ENCODE measurements at places on chromosomes 3 and 15.

DNA sequence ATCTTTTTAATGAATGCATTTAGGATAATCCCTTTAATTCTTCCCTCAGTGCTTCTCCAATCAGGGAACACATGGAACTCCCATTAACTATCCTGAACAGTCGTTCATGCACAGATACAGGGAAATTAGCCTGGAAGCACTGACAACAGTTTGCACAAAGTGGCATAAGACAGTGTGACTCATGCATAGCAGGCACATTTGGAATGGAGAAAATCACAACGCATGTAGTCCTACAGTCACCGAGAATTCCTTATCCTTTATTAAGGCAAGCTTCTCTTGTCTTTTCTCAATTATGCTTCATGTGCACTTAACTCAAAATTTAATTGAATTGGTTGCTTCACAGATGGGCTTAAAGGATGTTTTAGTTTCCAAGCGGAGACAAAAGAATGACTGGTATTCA lies 155.0 kb upstream of the CRBN start:
- no peak for DNase-seq

- DNase-seq = no peak
These were observed 42.1 kb upstream of the RAF1 start for GRCh38 chr3:12705981-12706380.

GRCh38 chr3:126946405-126946804 lies 36.5 kb upstream of the PLXNA1 start:
- DNase-seq = no peak

DNA sequence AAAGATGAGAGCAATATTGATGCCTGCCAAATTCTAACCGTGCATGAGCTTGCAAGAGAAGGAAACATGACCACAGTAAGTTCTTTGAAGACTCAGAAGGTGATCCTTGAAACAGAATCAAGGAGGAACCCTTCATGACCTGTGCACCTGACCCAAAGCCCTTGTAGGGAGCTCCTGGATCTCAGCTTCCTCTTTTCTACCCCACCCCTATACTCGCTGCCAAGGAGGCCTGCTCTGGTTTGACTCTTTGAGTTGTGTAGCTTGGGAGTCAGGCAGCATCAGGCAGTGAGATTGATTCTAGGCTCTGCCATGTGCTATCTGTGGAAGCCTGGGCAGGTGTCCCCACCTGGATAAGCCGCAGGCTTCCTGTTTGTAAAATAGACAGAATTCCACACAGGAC lies 10.6 kb downstream of the TTC21A start:
- no peak for DNase-seq

DNA sequence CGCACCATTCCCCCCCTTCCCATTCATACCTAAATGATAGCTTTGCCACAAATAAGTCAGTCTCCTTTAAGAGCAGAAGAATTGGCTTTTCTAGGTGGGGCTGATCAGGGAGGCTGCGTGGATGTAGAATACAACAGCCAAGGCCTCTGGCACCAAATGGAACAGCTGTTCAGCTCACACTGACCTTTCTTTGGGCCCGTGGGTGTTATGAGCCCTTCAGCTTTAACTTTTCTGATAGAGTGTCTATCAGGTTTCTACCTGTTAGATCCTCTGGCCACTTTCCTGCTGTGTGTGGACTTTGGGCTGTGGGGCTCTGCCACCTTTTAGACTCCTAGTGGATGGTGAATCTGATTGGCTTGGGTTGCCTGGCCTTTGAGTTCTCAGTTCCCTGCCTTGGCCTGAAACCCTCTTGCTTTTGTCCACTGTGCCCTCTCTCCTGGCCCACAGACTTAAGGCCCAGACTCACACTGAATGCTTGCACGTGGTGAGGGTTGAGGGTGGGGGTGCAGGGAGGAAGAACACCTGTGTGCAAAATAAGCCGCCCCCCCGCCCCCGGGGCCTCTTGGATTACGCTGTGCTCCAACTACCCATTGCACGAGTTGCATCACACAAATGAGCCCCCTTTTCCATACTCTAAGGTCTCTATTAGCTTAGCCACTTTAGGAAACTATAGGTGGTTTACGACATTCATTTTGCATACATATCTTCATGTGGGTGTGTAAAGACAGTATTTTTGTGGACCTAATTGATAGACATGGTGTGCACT lies 1.3 kb upstream of the RFX7 start:
- no peak for DNase-seq

DNA sequence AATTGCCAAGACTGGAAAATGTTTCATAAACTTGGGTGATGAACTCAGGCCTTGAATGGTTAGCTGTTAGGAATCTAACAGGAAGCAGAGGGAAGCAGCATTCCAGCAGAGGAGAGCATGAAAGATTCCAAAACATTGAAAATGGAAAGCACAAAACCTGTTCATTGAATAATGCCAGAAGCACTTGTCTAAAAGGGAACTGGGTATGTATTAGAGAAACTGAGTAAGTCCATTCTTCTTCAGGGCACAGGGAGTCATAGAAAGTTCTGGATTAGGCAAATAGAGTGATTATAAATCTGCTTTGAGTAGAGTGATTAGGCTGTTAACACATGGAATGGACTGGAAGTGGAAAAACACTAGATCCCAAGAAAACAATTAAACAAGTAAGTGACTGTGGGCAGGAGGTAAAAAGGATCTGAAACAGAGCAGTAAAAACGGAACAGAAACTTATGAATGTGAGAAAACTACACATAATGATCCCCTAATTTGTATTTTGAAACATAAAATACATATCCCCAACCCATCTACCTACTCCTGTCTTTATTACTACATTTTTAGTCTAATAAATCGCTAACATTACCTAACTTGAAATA lies 343.4 kb downstream of the TBC1D5 start:
- DNase-seq = no peak

DNA sequence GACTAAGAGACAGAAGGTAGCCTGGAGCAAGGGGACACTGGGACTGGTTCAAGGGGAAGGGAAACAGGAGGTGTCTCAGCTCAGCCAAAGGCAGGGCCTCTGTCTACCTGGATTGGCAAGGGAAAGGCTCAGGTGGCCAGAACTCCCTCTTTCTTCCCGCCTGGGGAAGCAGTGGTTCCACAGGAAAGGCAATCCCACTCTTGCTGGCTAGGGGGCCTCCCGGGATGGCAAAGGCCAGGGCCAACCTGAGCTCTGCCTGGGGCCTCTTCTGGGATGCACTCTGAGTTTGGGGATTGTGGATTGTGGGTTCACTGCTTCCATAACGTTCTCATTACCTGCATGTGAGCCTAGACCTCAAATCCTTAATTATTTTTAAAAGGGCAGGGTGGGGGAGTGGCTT lies 13.0 kb upstream of the PARP6 start:
- no peak for DNase-seq

- no peak for DNase-seq
These were observed 704.1 kb upstream of the SGO1 start for GRCh38 chr3:20890111-20890519.

DNA sequence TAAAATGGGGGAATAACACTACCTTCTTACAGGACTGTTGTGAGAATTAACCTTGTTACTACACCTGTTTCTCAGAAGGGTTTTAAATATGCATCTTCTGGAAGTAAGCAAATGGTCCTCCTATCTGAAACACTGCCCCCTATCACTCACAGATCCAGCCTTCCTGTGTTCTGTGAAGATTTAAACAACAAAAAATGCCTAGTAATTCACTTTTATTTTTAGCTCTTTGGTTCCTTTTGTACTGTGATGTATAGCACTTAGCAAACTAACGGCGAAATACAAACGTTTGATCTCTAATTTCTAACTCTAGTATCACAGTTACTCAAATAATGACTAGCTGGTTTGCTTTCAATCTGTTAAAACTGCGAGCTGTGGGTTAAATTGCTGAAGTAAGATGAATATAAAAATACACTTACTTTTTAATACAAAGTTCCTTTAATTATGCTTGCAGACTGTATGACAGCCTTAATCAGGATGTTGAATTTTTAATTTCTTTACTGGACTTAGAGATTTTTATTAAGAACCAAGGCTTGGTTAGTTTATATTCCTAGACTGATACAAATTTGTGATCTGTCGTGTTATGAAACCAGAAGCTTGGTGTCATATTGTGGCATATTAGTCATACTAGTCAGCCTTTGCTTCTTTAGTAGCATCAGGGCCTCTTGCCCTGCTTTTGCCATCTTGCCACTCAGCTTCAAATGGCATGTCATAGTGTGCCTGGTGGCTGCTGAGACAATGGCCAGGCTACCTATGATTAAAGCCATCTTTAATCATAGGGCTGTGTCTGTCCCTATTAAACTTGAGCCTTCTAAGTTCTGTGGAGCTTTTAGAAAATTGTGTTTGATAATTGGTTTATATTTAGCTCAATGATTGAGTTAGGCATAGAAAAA lies 9.2 kb downstream of the EIF3J start:
- DNase-seq = no peak

- no peak for DNase-seq
These were observed 38.2 kb upstream of the HCLS1 start for GRCh38 chr3:121698901-121699300.

DNA sequence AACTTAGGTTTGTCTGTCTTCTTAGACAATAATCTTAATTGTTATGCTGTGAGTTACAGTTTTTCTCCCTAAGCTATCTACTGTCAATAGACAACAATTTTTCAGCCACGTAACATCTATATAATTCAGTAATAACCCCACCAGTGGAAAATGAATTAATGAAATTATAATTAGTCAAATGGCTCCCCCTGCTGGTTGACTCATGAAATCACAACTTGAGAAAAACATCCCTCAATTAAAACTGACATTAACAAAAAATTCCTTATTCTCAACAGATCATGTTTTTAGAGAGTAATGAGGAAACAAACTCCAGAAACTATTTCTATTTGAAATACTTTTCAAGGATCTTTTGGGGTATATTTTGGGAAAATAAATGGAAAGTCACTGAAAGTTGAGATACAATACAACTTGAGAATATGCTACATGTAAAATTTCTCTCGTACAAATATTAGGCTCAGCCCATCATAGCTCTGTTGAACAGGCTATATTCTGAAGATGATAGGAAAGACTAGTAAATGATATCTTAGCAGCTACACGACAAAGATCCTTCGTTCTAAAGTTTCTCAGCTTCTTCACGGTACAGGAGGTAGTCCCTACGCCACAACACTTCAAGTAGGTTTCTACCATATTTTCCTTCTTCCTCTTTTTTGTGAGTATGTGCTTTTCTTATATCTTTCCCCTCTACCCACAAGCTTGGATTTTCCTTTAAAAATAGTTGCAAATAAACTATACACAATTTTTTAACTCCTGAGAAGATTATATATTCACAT lies 20.7 kb downstream of the PPP1R2 start:
- DNase-seq = peak; percentile 39

- no peak for DNase-seq
These were observed 591.0 kb downstream of the MECOM start for GRCh38 chr3:169072494-169072893.

DNA sequence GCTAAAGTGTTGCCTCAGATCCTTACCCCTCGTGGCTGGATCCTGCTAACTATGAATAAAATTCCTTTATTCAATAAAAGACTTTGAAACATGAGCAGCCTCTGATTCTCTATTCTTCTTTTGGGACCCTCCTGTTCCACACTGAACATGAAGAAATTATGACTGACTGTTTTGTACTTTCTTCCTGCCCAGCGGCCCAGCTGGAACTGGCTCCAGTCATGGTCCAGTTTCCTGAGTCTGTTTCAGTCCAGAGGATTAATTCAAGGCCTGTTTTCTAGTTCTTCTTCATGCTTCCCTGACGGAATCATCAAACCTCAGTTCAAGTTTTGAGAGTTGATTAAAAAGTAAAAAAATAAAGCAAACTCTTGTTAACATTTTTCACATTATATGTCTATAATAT lies 52.6 kb upstream of the CP start:
- DNase-seq = no peak

- peak; percentile 42 for DNase-seq
These were observed 280.3 kb upstream of the THBS1 start for GRCh38 chr15:39300451-39301153.

DNA sequence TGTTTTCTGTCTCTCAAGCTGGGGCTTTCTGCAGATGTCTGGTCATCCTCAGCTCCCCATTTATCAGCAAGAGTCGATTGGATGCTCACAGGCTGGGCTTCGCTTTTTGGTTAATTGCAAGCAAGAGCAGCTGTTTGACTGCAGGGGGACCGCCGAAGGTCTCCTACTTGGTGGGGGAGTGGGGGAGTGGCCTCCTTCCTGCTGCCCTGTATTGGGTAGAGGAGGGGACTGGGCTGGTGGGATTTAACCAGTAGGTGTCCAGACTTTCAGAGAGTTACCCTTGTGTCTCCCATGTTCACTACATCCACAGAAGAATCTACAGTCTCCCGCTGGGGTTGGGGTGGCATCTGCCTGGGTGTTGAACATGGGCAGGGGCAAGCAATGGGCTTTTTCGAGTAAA lies 78.7 kb downstream of the PLXNA1 start:
- no peak for DNase-seq

DNA sequence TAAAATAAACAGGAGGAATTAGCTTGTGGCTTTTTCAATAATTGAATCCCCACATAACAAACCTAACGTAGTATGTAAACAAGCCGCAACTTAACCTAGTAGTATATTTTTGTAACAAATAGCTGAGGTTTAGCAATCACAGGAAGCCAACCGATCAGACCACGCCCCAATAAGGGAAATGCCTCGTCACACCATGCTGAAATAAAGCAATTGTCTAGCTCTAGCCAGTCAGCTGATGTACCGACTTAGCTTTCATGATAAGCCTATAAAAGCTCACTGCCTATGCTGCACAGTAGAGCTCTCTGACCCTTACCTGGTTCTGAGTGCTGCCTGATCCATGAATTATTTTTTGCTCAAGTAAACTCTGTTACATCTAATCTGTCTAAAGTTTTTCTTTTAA lies 208.9 kb downstream of the ROBO1 start:
- DNase-seq = no peak

GRCh38 chr15:65645392-65645791 lies 23.7 kb downstream of the SLC24A1 start:
- no peak for DNase-seq

DNA sequence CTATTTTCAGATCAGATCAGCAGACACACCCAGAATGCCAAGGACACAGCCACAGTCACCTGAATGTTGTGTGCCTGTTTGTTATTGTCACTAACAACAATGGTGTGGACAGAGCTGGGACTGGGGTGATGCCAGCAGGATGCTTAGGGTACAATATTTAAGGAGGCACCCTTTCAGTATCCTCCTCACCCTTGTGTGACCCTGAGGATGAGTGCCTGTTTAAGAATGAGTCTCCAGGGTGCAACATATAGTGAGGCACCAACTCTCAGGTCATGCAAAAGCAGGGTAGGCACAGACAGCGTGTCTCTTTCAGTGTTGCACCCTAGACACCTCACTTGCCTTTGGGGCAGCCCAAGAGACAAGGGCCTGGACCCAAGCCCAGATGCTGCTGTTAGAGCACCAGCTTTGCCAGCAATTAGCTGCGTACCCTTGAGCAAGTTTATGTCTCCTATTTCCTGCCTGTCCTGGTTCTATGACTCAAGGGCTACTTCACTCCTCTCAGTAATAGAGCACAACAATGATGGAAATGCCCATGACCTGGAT lies 122.6 kb downstream of the AQP9 start:
- no peak for DNase-seq

GRCh38 chr15:73796331-73796831 lies 43.2 kb upstream of the INSYN1 start:
- no peak for DNase-seq

DNA sequence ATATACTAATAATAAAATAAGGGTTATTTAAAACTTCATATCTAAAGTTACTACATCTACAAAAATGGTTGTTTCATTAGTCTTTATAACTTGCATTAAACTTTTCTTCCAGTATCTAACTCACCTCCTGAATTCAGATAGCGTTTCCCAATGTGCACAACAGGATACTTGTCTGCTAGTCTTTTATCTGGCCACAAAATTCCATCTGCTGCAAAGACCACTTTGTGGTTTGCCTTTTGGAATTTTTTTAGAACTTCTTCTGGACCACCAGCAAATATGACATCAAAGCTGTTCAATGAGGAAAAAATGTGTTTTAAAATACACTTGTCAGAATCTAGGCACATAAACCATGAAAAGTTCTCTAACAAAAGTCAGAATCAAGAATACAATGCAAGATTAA lies 50.8 kb downstream of the PLOD2 start:
- no peak for DNase-seq

Measured in SW 1271 (cell line).